ENCODE measurements at places on chromosomes 3 and 15. TPM values are rescaled to one million over a fixed set of nuclear protein-coding genes. Genes with fewer than 3 reads are reported as not detected.

The ARIH1 gene
- 27.4 TPM for polyA plus RNA-seq

- no peak for DNase-seq
Observed at GRCh38 chr15:75346796-75347221, at the start of gene NEIL1. Gene NEIL1, plus strand, starts transcription at chr15:75347039. Its CDS starts 1,867 bp downstream, at chr15:75348906.

- no peak for DNase-seq
Observed at GRCh38 chr3:159252274-159252673, 450.4 kb downstream of the MFSD1 start.

The GRK7 gene
- polyA plus RNA-seq = not detected

GRCh38 chr3:185667574-185667973 is 81.5 kb downstream of the SENP2 start:
- DNase-seq = no peak

DNA sequence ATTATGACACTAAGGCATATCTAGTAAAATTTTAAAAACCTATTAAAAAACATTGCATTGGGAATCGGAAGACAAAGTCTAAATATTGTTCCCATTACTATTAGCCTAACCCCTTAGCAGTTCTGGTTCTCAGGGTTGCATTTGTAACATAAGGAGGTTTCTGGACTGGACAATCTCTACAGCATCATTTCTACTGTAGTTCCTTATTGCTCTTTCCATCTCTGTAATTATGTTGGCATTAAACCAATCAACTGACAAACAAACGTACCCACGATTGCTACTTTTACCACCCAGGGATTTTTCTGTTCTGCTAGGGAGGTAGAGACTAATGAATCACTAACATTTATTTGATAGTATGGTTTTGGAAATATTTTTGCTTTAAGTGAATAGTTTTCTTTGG is 190.8 kb downstream of the CBLB start:
- DNase-seq = no peak

DNA sequence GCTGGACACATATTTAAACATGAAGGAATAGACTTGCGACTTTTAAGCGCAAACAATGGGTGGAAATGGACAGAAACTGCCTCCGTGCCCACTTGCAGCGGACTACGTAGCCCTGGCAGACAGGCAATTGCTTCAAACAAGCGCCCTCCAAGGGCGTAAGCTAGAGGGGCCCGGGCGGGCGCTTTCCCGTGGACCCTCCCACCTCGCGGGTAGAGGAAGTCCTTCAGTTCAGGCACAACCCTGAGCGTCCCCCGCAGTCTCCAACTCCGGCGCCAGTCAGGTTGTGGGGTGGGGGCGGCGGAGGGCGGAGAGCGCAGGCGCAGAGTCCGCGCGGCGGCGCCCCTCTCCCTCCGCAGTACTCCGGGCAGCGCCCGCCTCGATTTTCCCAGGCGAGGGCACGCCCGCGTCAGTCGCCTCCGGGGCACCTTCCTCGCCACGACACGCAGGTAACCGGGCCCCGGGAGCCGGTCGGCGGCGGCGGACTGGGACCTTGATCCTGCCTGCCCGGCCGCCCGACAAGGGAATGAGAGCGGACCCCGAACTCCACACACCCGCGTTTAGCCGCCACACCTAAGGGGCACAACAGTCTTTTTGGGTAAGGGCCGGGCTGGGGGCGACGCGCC is at the start of gene SLC35G2:
SLC35G2 (plus strand) TSS at position 358 of the 623 bp plus-strand sequence. CDS start 35,335 bp downstream, outside the sequence.
- peak; percentile 76 for DNase-seq

GRCh38 chr3:27244374-27244773 is 124.8 kb downstream of the NEK10 start:
- no peak for DNase-seq

The SLC28A2 gene
- 0.17 TPM for polyA plus RNA-seq

The KBTBD13 gene
- polyA plus RNA-seq = not detected
